NCI-H2171 (cell line): ENCODE measurements at places on chromosomes 2 and 18.

DNA sequence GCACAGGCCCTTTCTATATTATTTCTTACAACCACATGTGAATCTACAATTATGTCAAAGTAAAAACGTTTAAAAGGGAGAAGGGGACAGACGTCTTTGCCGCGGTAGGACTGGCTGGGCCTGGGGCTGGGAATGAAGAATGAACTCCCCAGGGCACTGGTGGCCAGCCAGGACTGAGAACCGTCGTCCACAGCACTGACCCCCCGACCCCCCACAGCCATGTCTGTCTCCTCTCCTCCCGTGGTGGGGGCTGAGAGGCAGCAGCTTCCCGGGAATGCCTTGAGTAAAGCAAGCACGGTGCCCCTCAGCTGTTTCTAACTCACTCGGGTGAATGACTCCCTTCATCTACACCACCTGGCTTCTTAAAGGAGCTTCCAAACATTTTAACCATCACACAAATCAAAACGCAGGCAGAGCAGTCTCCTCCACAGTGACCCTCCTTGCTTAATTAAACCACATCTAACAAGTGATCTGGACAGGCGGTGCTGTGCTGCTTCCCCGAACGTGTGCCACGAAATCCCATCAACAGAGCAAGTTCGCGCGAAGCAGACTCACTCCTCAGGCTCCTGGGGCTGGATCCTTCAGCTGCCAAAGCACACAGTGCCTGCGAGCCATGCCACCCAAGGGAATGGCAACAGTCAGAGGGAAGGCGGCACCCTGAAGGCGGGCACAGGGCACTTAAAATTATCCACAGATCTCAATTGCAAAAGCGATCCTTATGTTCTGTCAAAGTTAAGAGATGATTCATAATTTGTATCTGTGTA lies 217.7 kb downstream of the EIPR1 start:
- no peak for DNase-seq

DNA sequence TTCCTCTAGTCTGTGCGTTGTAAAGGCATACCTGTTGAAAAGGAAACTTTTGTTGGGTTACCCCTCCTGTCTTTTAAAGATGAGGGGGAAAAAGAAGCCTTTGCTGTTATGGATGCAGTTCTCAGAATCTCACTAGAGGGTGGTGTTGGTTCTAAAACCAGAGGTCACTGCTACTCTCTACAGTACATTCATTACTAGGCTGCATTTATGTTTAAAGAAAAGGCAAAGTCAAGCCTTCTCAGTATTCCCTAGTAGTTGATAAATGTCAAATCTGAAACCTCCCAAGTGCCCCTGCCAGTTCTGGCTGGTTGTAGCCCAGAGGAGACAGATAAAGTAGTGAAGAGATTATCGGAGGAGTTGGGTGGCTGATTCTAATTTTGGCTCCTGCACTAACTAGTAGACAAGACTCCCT lies 1.4 kb upstream of the PLCL1 start:
- DNase-seq, result no peak

GRCh38 chr2:65061910-65062339 lies 5.7 kb downstream of the CEP68 start:
- no peak for DNase-seq

GRCh38 chr2:45280794-45281193 lies 271.5 kb upstream of the SIX2 start:
- DNase-seq, result no peak

DNA sequence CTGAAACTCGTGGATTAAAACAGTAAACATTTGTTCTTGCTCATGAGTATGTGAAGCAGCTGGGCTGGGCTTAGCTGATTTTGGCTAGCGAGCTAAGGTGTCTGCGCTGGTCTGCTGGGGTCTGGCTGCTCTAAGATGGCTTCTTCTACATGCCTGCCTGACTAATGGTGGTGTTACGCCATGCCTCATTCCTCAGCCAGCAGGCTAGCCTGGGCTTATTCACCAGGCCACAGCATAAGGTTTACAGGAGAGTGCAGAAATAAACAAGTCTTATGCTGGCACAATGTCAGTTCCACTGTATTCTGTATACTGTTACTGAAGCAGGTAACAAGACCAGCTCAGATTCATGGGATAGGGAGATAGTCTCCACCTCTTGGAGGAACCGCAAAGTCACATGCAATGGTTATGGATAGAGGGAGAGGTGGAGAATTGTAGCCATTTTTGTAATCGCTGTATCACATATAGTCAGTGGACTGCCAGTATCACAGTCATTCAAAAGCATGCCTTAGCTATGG lies 80.0 kb downstream of the RHBDD1 start:
- no peak for DNase-seq

GRCh38 chr2:120509991-120510735 lies 164.2 kb downstream of the INHBB start:
- DNase-seq, result no peak

DNA sequence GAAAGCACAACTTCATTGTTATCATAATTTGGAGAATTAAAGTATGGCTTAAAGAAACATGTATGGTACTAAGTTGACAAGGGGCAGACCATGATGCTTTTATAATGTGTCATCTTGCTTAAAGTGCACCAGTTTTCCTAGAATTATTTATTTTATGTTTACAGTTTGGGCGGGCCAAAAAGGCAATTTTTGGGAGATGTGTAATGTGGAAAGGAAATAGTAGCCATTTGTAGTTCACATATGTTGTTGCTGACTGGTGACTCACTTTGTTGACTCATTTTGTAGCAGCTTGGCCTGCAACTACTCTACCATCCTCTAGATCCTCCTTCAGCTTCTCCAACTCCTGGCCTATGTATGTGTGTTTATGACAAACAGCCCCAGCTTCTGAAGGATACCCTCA lies 7.7 kb downstream of the ZSCAN30 start:
- no peak for DNase-seq

- no peak for DNase-seq
These were observed 51.0 kb upstream of the GORASP2 start for GRCh38 chr2:170878066-170878465.

- DNase-seq, result no peak
These were observed 7.3 kb upstream of the CHN1 start for GRCh38 chr2:175012516-175012915.

GRCh38 chr2:111057045-111057444 lies 63.7 kb upstream of the BCL2L11 start:
- DNase-seq, result no peak

DNA sequence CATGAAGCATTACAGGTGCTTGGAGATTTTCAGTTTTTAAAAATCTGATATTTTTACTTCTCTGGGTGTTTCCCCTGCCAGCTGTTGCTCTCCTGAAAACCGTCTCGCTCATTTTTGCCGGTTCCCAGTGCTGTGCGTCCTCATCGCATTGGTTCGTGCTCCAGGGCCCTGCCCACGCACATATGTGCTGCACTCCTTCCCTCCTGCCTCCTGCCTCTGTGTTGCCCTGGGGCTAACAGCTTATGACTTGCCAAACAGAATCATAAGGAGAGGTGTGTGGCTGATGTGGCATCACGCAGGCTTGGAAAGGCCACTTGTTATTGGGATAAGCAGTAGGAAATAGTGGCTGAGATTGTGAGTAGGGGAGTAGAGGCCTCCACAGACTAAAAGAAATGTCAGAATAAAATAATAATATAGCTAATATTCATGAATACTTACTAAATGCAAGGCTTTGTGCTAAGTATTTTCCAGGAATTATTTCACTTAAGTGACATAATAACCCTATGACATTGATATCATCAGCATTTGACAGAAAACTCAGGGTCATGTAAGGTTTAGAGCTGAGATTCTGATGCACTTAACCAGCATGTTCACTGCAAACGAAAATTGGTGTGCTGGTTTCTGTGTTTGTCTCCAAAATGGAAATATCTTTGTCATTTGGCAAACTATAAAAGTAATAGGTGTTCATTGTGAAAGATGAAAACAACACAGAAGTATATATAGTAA lies 53.5 kb downstream of the SLC4A1AP start:
- no peak for DNase-seq

DNA sequence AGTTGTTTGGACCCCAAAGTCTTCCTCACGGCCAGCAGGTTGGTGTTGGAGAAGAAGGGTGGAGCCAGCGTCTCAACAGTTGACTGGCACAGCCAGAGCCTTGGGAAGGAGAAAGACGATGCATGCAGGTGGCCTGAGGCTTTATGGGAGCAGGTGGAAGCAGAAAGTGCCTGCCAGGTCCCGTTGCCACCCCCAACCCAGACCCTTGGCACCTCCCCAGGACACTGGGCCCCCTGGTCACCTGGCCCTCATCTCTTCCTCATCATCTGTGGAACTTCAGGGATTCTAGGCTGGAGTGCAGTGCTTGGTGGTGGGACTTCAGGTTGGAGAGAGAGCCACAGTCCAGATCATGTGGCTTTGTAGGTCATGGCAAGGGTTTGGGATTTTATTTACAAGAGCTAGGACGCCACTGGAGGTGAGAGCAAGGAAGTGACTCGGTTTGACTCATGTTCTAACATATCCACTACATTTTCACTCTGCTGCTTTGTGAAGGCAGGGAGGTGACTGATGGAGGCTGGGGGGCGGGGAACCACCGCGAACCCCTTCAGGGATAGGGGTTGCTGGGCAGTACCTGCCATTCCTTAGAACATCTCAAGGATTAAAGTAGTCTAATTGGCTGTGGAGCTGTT lies 62.5 kb upstream of the B3GNT7 start:
- no peak for DNase-seq

GRCh38 chr2:65639156-65639864 lies 206.9 kb upstream of the SPRED2 start:
- no peak for DNase-seq

DNA sequence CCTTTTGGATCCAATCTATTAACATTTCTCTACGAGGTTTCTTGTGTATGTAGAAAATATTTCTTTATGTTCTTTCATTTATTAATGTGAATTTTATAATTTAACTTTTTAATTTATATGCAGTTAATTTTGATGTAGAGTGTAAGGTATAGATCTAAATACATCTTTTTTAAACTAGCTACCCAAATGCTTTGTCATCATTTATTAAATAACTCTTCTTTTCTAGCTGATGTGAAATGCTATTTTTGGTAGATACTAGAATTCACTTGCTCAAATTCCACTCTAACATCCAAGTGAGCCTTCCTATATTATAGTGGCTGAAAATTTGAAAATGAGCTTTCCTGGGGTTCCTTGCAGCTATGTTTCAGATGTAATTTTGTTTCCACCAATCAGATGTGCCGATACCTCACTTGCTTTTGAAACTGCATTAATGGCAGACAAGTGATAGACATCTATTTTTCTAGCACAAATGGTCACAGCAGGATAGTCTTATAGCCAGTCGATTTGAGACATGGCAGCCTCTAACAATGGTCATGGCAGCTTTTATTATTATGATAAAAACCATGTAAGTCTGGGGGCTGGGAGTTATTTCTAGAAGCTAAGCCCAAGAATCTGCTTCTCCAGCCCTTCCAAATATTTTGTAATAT lies 10.9 kb upstream of the ICOS start:
- DNase-seq, result no peak
